ENCODE measurements at places on chromosomes 7 and 10.
A peak's percentile ranks its signal among the peaks of the same experiment; 100 is the strongest.

GRCh38 chr10:96767611-96768010, 47.3 kb upstream of the PIK3AP1 start:
- peak; percentile 53 for DNase-seq

GRCh38 chr7:53473371-53473770, 437.9 kb downstream of the POM121L12 start:
- DNase-seq = peak; percentile 6

- no peak for DNase-seq
Observed at GRCh38 chr7:89311886-89312285, 516.3 kb upstream of the TEX47 start.

DNA sequence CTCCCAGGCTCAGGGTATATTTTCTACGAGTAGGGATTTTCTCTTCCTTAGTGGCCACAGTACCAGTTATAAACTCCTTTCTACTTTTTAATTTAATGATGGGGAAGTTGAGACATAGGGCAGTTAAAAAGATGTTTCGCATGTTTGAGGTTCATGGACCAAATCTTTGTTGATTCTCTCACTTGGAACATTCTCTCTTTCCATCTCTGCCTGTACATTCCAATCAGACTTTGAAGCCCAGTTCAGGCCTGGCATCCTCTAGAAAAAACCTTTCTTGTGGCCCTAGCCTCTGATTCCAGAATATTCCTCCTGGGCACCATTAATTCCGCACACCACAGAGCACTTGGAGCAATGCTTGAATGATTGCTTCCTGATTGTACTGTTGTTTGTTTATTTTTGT, 18.5 kb downstream of the SLC13A4 start:
- DNase-seq = no peak

Data from foreskin keratinocyte (primary cell).